T-cell (primary cell): ENCODE measurements at places on chromosomes 3 and 15. TPM values are rescaled to one million over a fixed set of nuclear protein-coding genes. Genes with fewer than 3 reads are reported as not detected.
A peak's percentile ranks its signal among the peaks of the same experiment; 100 is the strongest.

- no peaks in the 10 kb centered on the region for H3K27me3 ChIP-seq
- H3K36me3 ChIP-seq: no peaks in the 10 kb centered on the region
- DNase-seq: no peak
- no peaks in the 10 kb centered on the region for H3K4me1 ChIP-seq
- no peak overlapping the region for H3K4me3 ChIP-seq
- no peak overlapping the region for H3K27ac ChIP-seq
These were observed 20.3 kb downstream of the C3orf33 start for GRCh38 chr3:155785662-155786295.

DNA sequence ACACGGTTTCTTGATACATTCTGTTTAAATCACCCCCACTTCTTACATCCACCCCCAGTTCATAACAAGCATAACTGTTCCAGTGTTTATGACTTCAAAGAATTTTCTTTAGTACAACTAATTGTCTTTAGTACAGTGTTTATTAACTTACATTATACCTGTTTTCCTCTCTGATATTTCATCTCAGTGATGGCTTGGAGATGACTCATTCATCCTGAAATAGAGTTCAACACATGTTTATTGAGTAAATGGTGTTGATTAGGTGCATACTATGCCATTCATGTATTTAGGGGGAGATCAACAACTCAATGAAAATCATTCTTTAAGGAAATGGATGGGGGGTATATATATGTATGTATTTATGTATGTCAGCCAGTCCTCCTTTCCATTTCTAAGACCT, 21.7 kb upstream of the UTS2B start:
- DNase-seq: no peak
- no peak overlapping the region for H3K27ac ChIP-seq
- no peak overlapping the region for H3K4me3 ChIP-seq
- H3K27me3 ChIP-seq: no peaks in the 10 kb centered on the region

- no peak for DNase-seq
- no peak overlapping the region for H3K4me3 ChIP-seq
- no peaks in the 10 kb centered on the region for H3K27me3 ChIP-seq
These were observed 305.4 kb downstream of the MEX3B start for GRCh38 chr15:81740416-81740815.

GRCh38 chr3:35760146-35760545, 120.8 kb downstream of the ARPP21 start:
- DNase-seq: no peak
- H3K27me3 ChIP-seq: no peaks in the 10 kb centered on the region
- H3K4me1 ChIP-seq: no peaks in the 10 kb centered on the region
- no peak overlapping the region for H3K27ac ChIP-seq
- no peak overlapping the region for H3K4me3 ChIP-seq

DNA sequence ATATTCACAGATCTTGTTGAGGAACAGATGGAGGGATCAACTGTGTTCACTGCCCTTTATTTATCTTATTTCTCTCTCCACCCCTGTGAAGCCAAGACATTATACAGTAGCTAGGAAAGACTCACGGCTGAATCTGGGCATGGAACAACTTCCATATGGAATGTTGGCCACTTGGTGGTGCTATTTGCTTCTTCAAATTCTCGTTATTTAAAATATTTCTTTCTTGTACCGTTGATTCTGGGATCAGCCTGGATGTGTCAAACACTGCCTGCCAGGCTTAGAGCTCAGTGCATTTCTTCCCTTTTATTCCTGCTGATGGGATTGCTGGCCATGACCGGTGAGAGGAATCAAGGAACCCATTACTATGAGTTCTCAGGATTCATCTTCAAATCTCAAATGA, 17.5 kb upstream of the GASK1A start:
- H3K36me3 ChIP-seq: no peaks in the 10 kb centered on the region
- no peaks in the 10 kb centered on the region for H3K27me3 ChIP-seq
- H3K4me1 ChIP-seq: peaks cover 24% of the 10 kb centered on the region
- peak; percentile 8 for DNase-seq

Gene PLA2G4B
- 44.9 TPM for total RNA-seq

- peaks cover 11% of the 10 kb centered on the region for H3K4me1 ChIP-seq
- H3K27ac ChIP-seq: no peak overlapping the region
- no peak overlapping the region for H3K4me3 ChIP-seq
These were observed 88.0 kb downstream of the TBC1D2B start for GRCh38 chr15:77989296-77990143.
